NCI-H1417 treated with DMSO at 0.1 percent for 48 hours (cell line): ENCODE measurements at places on chromosomes 1 and 21.

GRCh38 chr1:57033222-57034001 lies 67.6 kb upstream of the C8B start:
- DNase-seq, result no peak

GRCh38 chr1:74356493-74356892 lies 121.3 kb downstream of the TNNI3K start:
- no peak for DNase-seq

- no peak for DNase-seq
These were observed 10.3 kb upstream of the PROX1 start for GRCh38 chr1:213977486-213977842.

DNA sequence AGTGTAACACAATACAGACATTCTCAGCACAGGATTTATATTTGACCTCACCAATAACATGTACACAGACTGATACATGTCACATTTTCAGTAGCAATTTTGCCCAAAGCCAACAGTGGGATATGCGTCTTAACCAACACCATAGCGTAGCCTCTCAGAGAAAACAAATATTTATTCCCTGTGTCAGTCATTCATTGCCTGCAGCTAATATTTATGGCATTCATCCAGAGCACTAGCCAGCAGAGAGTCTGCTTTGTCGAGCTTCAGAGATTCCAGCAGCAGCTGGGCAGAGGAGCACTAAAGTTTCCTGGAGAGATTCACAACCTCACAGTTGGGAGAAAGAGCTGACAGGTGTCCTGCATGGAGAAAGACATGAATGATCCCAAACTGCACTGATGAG lies 400.7 kb upstream of the DAB1 start:
- no peak for DNase-seq

GRCh38 chr1:34829250-34829649 lies 30.3 kb downstream of the SMIM12 start:
- no peak for DNase-seq

DNA sequence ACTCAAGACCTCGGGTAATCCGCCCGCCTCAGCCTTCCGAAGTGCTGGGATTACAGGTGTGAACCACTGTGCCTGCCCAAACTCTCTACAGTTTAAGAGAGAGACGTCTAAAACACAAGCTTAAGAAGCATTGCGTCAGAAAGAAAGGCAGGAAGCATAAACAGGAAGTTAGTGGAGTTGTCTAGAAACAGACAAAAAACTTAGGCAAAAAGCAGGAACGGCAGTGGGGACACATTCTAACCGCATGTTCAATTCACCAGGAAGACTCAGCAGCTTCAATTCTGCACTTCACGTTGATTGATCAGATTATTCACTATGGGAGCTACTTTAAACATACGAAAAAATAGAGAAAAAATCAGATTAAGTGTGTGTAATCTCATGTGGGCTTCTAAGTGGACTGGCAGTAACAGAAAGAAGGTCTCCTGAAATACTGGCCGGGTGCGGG lies 7.4 kb downstream of the CFAP74 start:
- DNase-seq, result no peak

- no peak for DNase-seq
These were observed 297.2 kb downstream of the TGFB2 start for GRCh38 chr1:218642033-218642948.
